ENCODE measurements at places on chromosomes 16 and 17.

DNA sequence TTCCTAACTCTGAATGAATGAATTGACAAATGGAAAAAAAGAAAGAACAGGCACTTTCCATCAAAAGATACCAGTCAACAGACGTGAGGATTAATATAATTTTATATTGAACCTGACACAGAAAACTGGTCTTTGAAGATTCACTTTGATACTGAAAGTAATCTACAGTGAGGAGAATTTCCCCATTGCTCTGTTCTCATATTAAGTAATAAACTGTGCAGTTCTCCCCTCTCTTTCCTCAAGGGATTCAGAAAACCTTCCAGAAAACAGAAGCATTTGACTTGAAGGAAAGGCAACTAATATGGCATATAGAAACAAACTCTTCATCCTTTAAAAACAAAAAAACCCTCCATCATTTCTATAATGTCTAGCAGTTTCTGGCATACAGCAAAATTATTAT is 2.2 kb downstream of the TEX2 start:
- no peak for DNase-seq

GRCh38 chr17:60874772-60875171 is 197.1 kb downstream of the BCAS3 start:
- DNase-seq = no peak

DNA sequence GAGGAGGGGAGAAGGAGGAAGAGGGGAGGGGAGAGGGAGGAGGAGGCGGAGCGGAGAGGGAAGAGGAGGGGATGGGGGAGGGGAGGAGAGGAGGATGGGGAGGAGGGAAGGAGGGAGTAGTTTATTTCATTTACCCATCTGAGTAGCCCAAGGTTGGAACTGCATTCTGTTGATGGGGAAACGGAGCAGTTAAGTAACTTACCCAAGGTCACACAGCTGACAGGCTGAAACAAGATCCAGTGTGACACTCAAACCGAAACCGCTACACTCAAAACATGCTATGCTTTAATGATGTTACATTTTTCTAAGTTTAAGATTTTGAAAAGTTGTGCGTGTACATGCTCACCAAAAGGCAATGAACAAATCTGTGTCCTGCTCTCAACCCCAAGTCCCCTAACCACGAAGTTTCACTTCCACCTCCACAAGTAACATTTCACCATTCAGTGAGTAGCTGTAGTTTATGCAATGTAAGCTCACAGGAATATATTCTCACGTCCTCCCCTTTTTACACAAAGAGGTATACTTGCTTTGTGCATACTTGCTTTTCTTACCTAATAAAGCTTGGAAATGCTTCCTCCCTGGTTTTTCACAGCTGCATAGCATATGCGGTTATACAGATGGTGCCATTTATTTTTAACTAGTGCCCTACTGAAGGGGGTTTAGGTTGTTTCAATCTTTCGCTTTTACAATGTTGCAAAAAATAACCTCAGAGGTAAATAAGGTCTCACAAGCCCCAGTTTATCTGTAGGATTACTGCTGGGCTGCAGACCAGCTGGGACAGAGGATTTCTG is 275.3 kb downstream of the PARN start:
- DNase-seq = peak; percentile 30

- peak; percentile 29 for DNase-seq
Observed at GRCh38 chr16:55250701-55251100, 73.3 kb upstream of the IRX6 start.

GRCh38 chr17:17729620-17730249 is 48.5 kb downstream of the RAI1 start:
- no peak for DNase-seq

DNA sequence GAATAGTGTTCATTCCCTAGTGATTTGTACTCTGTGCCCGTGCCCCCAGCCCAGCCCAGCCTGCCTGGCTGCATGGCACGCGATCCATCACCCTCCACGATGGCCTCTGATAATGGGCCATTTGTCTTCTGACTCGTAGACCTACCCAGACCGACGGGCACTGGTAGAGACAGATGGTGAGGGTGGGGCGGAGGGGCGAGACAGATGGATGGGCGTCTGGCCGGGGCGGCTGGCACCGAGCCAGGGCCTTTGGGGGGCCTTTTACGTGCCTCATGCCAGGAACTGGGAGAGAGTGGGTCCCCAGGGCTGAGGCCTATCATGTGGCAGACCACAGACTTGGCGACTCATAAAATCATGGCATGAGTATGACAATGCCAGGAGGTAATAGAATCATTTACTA is 25.4 kb downstream of the CRHR1 start:
- no peak for DNase-seq

DNA sequence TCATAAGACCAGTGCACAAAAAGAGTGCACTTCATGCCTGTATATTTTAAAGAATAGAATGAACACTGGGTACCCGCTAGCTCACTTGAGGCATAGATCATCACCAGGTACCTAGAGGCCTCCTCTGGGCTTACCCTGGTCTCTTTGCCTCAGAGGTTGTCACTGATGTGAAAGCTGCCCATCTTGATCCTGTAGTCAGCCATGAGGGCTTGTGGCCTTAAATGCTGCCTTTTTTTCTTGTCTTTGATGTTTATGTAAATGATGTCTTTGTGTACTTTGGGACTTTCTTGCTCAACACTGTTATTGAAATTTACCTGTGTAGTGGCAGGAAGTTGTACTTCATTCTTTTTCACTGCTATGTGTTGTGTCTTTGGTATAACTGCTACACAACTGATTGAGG is 26.8 kb upstream of the SLC5A10 start:
- DNase-seq = no peak

GRCh38 chr17:47316311-47316710 is 7.4 kb upstream of the EFCAB13 start:
- peak; percentile 35 for DNase-seq

DNA sequence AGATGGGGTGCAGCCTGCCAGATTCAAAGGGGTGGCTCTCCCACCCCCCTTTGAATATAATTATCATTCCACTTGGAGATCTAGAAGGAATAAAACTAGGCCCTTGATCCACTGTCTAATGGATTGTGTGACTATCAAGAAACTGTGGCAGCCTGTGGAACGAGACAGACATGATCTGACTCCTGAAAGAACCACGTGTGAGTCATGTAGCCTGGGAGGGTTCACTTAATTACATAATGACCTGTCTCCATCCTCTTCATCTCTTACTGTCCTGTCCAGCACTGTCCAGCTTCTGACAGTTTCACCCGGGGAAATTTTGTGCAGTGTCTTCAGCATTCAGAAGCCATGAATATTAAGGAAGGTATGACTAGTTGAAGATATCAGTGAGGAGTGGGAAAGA is 43.3 kb upstream of the CDH13 start:
- peak; percentile 13 for DNase-seq

- no peak for DNase-seq
Observed at GRCh38 chr17:66841744-66842143, 6.8 kb downstream of the CACNG5 start.

GRCh38 chr17:77408284-77408683 is 267.5 kb downstream of the SEC14L1 start:
- DNase-seq = no peak

DNA sequence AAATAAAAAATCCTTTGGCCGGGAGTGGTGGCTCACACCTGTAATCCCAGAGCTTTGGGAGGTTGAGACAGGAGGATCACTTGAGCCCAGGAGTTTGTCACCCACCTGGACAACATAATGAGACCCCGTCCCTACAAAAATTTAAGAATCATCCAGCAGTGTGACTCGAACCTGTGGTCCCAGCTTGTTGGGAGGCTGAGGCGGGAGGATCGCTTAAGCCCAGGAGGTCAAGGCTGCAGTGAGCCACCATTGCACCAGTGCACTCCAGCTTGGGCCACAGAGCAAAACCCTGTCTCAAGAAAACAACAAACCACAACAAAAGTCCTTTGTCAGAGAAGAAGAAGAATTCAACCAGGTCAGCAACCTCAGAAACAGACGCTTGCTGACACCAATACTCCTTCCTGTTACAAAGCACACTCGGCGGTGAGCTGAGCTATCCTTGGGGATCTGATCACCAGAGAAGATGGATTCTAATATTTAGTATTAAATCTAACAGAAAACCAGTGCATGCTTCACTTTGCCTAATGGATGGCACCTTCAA is 12.9 kb upstream of the PVALEF start:
- no peak for DNase-seq

DNA sequence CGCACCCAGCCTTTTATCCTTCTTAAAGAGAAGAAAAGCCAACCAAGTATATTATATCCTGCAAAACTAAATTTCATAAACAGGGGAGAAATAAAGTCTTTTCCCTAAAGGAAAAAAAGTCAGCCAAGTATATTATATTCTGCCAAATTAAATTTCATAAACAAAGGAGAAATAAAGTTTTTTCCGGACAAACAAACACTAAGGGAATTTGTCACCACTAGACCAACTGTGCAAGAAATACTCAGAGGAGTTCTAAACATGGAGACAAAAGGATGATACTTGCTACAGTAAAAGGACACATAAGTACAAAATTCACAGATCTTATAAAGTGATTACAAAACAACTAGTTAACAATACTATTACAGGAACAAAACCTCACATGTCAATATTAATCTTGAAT is 14.4 kb upstream of the CCL18 start:
- DNase-seq = no peak

GRCh38 chr17:17789828-17790636 is 46.8 kb downstream of the SREBF1 start:
- no peak for DNase-seq

GRCh38 chr17:44464037-44464436 is 39.2 kb downstream of the GPATCH8 start:
- DNase-seq = peak; percentile 65

DNA sequence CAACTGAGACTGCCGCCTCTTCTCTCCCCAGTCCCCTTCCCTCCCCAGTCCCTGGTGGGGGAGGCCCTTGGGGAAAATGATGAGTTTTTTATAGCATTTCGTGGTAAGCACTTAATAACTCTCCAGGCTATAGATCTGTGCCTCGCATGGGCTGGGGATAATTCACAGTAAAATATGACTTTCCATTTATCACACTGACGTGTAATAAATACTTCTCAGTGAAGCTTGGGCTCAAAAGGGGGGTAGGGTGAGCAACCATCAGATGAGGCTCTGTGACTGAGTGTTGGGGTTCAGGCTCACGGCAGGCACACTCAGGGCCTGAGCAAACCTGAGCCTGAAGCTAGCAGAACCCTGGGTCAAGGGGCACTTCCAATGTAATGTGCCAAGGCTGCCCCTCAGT is 101.6 kb downstream of the CCT6B start:
- DNase-seq = no peak

- DNase-seq = no peak
Observed at GRCh38 chr17:4788807-4789700, at the start of gene GLTPD2. Gene GLTPD2, plus strand, starts transcription at chr17:4788964. Its CDS starts 48 bp downstream, at chr17:4789012.

DNA sequence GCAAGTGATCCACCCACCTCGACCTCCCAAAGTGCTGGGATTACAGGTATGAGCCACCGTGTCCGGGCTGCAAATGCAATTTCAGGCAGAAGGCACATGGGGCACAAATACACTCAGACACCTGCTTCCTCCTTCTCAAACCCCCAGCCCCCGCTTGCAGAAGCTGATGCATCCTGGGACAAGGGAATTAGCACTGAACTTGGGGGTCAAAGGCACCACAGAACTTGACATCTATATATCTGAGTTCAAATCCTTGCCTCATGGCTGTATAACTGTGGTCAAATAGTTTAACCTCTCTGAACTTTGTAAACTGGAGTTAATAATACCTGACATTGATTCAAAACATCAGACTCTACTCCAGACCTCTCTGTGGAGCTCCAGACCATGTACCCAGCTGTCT is 4.1 kb upstream of the ARL5C start:
- DNase-seq = no peak

GRCh38 chr16:61233713-61234112 is 802.5 kb downstream of the CDH8 start:
- DNase-seq = peak; percentile 19

DNA sequence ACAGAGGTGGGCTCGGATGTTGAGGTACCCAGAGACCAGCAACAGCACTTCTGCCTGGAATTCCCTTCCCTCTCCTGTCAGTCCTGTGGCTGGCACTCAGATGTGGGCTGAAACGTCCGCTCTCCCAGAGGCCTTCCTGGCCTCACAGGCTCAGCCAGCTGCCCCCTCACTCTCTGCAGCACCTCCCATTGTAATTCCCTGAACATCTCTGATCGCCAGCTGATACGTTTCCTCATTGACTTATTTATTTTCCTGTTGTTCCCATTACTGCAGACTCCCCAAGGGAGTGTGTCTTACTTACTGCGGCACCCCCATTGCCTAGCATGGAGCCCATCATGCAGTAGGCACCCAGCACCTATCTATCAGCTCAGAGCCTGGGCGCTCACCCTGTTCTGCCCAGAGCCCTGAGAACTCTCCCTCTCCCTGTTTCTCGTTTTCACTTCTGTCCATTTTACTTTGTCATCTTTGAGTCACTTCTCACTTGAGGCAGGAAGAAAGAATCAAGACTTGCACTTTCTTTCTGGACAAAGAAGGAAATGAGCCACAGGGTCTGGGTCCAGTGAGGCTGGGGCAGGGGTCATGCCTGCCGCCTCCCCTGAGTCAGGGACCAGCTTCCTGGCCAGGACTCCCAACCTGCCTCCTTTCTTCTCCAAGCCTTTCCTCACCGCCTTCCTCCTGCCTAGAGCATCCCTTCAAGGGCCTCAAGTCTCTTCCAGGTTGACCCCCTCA is 10.2 kb downstream of the CDH5 start:
- DNase-seq = no peak
